HFF-Myc (cell line): ENCODE measurements at places on chromosomes 1 and 21.
A peak's percentile ranks its signal among the peaks of the same experiment; 100 is the strongest.

DNA sequence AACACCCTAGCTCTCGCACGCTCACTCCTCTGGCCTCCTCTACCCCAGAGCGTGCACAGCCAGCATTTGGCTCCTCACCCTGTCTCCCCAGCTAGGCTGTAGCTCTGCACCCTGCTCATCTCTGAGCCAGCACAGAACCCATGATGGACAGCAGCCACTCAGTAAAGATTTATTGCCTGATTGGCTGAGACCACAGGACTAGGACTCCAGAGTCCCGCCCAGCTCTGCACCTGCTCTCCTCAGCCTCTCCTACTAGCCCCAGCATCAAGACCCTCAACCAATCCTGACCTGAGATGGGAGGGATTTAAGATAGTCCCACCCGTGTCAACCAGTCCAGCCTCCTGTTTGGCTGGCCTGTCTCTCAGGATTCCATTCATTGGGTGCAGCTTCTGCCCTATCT is 9.3 kb downstream of the C1QB start:
- DNase-seq = no peak

DNA sequence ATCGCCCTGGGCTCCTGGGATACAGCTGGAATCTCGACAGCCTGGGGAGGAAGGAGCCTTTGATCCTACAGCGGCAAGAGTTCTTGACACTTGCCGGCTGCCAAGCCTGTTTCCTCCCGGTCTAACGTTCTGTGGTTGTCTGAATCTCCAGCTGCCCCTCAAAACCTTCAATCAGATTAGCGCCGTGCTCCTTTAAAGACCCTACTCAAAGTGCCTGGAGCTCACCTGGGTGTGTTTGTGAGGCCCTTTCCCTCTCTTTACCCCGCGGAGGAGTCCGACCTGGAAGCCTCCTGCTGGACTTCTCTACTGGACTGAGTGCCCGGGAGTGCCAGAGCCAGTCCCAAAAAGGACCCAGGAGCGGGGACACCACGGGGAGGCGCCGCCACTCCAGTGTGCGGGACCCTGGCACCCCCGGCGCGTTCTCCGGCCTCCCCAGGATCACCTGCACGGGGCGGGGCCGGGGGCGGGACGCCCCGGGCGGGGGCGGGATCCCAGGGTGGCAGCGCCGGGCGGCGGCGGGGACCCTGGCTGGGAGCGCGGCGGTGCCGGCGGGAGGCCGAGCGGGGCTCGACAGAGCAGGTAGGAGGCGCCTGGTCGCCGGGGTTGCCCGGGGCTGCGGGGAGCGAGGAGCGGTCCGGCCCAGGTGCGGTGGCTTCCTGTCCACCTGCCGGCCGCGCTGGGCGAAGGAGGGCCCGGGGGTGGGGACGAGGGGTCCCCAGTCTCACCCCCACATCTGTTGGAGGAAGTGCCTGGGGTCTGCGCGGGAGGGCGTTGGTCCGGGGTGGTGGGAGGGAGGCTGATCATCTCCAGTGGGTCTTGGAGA is at the start of gene NCMAP:
Gene NCMAP, plus strand, starts transcription at position 497 of the 823 bp plus-strand sequence. CDS start 39,344 bp downstream, outside the sequence.
- no peak for DNase-seq

DNA sequence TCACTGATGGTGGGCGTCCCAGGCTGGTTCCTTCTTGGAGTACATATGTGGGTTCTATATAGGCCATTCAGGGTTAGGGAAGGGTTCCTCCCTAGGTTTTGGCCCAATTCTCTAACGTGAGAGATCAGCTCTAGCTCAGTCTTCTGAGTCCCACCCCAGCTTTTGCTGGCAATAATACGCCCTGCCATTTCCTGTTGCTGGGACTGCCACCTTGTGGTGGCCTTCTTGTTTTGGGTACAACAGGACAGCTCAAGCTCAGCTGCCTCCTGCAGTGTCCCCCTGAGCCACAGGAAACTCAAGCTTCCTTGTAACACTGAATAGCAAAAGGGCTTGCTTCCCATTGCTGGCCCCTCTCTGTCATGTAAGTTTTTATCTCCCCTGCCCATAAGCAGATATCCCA is 77.8 kb downstream of the BACH1 start:
- DNase-seq = peak; percentile 6

GRCh38 chr1:215807218-215807617 is 240.1 kb downstream of the KCTD3 start:
- no peak for DNase-seq

DNA sequence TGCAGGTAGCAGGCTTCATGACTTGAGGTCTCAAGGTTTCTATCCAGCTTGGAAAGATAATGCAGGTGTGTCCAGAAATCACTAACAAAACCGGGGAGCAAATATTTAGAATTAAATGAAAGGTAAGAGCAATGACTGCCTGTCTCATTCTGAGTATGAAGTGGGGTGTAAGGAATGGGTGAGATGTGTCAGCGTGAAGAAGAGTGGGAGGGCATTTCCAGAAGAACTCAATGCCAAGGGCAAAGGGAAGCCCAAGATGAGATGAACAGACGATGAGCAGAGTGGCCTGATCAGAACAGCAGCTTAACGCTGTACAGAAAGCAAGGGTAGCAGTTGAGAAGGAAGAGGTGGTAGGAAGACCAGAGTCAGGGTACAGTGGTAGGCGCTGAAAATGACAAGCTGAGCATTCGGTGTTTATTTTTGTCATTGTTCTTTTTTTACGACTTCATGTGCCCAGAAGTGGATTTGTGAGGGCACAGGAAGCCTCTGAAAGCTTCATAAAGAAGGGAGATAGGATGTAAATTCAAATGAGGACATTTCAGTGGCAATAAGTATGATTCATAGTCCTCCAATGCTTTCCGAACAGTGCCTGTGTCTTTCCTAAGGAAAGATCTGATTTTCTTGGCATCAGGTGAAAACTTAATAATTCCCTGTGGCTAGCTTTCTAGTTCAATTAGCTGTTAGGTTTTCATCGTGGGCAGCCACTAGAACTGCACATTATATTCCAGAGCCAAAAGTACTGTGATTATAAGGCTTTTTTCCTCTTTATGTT is 190.5 kb downstream of the APP start:
- DNase-seq = no peak

- DNase-seq = no peak
Measured at GRCh38 chr1:117161887-117162286, 40.3 kb upstream of the TRIM45 start.

DNA sequence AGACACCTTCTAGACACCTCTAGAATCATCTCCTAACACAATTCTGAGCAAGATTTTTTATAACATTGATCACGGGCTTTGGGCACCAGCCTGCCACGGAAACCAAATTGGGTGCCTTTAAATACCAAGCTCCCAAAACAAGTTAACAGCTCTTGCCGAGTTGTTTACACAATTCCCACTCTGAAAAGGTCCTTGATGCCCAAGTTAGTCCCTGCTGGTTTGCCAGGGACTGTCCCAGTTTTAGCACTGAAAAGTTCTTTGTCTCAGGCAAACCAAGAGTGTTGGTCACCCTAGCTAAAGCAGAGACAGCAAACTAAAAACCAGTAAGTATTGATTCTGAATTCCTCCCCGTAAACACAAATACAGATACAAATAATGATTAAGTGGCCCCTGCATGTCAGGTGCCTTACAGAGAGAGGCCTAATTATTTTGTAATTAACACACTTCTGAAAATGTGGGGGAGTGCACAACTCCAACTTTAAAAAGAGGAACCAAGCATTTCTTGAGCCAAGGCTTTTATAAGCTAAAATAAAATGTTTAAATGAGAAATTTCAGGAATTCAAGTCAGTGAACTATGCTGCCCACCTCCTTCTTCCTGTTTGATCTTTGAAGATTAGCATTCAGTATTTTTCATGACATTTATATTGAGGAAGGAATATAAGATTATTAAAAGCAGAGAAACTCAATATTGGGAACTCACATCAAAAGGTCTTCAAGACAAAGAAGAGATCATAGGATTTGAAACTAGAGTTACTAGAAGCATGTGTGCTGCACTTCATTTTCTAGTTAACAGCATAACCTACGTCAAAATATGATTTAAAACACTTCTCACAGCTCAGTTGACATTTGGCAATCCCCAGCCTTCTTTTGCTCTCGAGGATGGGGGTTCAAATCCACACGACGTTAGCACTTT is 9.0 kb upstream of the UBE2U start:
- no peak for DNase-seq

GRCh38 chr1:43973981-43974442 is 748 bp upstream of the ATP6V0B start:
- DNase-seq = no peak

DNA sequence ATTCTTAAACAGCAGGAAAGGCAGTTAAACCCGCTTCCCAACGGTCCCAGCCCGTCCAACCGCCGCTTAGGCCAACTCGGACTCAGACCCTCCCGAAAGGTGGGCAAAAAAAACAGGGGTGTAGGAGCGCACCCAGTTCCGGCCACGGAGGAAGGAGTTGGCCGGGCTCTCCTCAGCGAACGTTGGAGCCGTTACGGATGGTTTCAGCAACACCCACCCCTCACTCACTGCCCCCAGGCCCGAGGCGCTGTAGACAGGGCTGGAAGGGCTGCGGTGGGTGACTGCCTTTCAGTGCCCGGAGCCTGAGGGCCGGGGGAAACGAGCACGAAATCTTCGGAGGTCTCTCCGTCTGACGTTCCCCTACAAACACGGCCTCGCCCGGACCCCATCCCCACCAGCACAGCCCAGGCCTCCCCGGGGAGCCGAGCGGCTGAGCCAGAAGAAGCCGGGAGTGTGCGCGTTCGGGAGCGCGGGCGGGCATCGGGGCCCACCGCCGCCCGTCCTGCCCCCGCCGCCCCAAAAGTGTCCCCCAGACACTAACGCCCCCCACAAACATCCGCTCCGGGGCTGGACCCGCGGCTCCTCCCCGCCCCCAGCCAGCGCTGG is 1.3 kb downstream of the KDM5B start:
- no peak for DNase-seq

DNA sequence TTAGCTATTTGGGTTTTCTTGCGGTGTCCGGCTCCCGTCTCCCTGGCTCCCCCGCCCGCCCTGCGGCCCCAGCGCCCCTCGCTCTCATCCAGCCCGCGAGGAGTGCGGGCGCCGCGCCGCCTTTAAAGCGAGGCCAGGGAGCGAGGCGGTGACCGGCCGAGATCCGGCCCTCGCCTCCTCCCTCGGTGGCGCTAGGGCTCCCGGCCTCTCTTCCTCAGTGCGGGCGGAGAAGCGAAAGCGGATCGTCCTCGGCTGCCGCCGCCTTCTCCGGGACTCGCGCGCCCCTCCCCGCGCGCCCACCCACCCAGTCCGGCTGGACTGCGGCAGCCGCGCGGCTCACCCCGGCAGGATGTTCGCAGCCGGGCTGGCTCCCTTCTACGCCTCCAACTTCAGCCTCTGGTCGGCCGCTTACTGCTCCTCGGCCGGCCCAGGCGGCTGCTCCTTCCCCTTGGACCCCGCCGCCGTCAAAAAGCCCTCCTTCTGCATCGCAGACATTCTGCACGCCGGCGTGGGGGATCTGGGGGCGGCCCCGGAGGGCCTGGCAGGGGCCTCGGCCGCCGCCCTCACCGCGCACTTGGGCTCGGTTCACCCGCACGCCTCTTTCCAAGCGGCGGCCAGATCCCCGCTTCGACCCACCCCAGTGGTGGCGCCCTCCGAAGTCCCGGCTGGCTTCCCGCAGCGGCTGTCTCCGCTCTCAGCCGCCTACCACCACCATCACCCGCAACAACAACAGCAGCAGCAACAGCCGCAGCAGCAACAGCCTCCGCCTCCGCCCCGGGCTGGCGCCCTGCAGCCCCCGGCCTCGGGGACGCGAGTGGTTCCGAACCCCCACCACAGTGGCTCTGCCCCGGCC is 492 bp downstream of the HLX start:
- no peak for DNase-seq

GRCh38 chr1:169109561-169110134 is 3.2 kb downstream of the ATP1B1 start:
- peak; percentile 74 for DNase-seq

- no peak for DNase-seq
Measured at GRCh38 chr1:66981679-66982078, 56.9 kb downstream of the MIER1 start.

DNA sequence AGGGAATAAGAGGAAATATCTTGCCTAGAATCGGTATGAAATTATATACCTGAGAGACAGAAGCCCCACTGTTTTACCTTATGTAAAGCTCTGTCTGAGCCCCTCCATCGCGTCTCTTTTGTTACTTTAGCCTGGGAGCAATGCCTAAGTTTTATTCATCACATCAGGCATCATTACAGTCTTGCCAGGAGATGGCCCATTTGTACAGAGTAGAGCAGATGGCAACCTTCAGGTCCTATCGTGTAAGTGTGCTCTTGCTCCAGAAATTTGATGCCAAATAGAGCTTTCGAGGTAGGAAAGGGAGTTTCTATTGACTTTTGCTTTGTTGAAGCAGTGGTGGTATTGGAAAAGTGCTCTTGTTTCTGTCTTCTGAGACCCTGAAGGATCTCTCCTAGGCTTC is 24.9 kb downstream of the CFAP126 start:
- no peak for DNase-seq

- DNase-seq = no peak
Measured at GRCh38 chr1:247145279-247145678, 26.5 kb downstream of the ZNF124 start.

- DNase-seq = peak; percentile 30
Measured at GRCh38 chr1:62271948-62272728, 47.1 kb downstream of the KANK4 start.

GRCh38 chr21:15831497-15831896 is 101.7 kb downstream of the USP25 start:
- DNase-seq = no peak

GRCh38 chr1:164604541-164604940 is 45.6 kb downstream of the PBX1 start:
- DNase-seq = no peak

- no peak for DNase-seq
Measured at GRCh38 chr1:159168043-159168442, 3.4 kb upstream of the CADM3 start.

- no peak for DNase-seq
Measured at GRCh38 chr1:101435831-101436511, 199.2 kb downstream of the S1PR1 start.

DNA sequence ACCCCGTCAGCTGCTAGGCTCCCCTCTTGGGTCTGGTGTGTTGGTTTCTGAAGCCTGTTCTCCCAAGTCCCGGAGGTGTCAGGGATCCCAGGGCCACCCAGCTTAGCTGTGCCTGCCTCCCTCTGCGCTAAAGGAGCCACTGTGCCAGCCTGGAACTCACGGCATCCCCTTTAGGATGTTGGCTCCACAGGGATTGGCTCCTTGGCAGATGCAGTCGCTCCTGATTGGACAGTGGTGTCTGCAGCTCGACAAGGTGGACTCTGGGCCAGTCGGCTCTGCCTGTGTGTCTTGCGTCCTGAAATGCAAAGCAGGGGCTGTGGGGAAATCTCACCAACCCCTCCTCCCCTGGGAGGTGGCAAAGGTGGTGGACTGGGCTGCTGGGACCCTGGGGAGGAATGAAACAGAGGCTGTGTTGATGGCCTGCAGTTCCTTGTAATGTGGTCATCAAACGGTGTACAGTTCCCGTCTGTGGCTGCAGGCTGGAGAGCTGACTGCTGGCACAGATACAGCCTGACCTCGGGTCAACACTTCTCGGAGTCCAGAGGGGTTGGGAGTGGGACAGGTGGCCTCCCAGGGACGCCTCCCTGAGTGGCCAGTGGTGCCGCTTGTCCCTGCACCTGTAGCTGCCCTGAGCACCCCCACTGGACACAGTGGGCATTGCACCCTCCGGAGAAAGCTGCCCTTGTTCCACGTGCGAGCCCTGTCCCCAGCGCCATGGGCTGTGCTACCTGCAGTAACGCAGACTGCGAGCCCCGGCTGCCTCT is 11.5 kb upstream of the KCNAB2 start:
- DNase-seq = no peak

- DNase-seq = no peak
Measured at GRCh38 chr1:203225071-203225470, 4.4 kb downstream of the CHIT1 start.
